Cortex of kidney (tissue), 1 donor: ENCODE measurements at places on chromosomes 5 and 9.

DNA sequence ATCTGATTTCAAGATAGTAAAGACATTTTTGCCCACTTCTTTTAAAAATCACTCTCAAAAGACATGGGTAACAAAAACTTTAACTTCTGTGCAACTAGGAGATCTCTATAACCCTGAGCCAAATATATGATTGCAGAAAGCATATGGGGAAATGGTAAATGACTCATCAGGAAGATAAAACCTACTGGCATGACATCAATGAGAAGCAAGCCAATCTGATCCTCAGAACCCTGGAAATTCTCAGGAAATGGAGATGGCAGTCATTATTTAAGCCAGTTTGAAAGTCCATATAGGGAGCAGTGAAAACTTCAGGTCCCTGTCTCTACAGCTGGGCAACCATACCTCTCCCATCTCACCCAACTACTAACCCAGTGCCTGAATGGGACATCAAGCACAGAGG lies 249.7 kb upstream of the NREP start:
- DNase-seq: no peak

GRCh38 chr5:16663840-16664239 lies 47.0 kb upstream of the RETREG1 start:
- DNase-seq: no peak

DNA sequence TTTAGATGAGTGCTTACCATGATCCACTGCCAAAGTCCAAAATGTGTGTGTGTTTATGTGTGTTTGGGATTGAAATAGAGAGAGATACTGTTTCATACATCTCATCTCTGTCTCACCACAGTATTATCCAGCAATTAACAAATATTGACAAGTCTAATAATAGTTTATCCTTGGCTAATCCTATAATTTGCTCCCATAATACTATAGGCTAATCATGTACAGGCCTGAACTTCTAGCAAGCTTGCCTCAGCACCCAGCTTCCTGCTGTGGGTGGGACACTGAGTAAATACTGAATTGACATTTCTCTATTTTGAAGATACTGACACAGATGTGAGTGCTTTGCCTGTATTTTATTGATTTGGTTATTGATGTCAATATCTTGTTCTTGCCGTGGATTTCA lies 35.3 kb upstream of the KCNV2 start:
- no peak for DNase-seq

DNA sequence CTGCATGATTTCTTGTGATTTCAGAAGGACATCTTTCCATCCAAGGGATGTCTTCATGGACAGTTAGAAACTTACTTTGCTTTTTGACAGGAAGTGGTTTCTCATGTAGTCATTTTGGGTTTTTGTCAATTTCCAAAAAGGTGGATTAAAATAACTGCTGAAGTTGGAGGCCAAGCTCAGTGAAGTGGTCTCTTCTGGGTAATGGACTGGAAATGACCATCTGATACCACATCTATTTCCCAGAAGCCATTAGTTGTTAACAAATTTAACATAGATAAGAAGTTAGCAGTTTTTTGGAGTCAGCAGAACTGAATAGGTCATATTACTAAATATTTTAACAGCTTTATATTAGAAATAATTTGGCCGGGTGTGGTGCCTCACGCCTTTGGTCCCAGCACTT lies 86.2 kb upstream of the MYO10 start:
- no peak for DNase-seq

GRCh38 chr9:136399176-136400037 lies 563 bp downstream of the SNAPC4 start:
- no peak for DNase-seq

DNA sequence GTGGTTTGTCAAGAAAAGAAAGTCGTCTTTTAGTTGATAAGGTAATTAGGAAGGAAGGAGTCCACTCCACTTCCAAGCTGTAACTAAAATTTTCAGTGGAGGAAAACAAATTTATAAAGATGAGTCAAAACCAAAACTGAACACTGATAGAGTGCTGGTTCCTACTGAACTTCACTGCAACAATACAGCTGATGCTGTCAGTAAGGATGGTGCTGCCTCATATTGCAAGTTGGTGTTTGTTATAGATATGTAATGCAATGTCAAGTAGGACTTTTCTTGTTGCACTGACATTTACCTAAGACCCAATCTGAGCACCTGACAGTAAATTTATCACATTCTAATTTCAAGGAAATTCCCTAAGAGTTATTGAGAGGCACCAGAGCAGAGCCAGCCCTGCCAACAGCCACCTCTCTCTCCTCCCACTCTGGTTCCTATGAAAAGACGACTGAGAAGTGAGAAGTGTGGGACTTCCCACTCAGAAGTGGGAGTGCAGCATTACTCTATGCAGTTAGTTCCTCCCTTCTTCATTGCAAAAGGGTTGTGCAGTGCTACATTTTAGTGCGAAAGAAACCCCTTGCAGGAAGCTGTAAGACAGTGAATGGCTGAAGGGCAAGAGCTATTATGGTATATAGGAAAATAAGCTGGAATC lies 350.8 kb downstream of the NFIB start:
- no peak for DNase-seq

DNA sequence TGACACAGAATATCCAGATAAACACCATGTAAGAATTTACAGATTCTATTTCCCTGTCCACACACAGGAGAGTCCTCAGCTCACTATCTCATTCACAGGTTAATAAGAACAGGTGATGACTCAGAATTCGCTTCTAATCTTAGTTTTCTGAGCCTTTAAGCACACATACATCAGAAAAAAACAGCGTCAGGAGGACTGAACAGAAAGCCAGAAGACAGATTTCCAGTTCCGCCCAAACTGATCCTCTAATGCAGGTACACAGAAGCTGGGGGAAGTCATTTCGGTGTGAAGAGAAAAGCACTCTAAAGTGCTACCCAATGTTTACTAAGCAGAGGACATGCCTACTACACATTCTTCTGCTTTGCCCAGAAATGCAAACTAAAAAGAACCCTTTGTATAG lies 1.6 kb downstream of the CEMIP2 start:
- no peak for DNase-seq

- no peak for DNase-seq
These were observed 75.3 kb downstream of the COL23A1 start for GRCh38 chr5:178514851-178515418.

GRCh38 chr9:35280399-35280798 lies 118.6 kb downstream of the UNC13B start:
- no peak for DNase-seq

DNA sequence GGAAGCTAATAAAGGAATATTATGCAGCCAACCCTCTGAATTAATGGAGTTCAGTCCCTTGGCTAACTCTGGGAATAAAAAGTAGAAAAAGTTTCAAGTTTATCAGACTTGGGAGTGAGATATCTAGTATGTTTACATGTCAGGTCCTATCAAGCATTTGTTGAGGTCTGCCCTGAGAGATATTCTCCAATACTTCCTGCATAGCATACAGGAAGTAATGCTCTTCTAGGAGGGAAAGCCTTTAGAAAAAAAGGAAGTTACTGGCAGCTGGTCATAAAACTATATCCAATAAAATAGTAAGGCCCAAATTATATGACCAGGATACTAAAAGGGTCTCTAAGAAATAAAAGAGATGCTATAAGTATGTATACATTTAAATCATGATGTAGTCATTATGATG lies 594.1 kb upstream of the FTMT start:
- DNase-seq: no peak

DNA sequence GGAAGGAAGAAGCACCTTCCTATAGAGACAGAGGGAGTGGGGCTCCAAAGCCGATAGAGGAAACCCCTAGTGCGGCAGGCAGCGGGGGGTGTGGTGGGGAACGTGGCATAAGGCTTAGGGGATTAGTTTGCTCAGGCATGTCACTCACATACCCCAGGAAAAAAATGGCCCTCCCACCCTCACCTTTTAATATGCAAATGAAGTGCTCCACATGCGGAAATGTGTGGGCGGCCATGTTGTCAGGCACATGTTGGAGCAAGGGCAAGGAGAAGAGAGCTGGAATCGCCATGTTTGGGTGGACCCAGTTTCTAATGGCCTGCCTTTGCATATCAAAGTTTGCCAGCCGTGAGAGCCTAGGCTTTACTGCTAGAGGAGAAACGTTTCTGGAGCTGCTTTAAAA lies 758.8 kb downstream of the NR2F1-AS1 start:
- DNase-seq: no peak

GRCh38 chr5:149702934-149703646 lies 27.0 kb upstream of the PPARGC1B start:
- no peak for DNase-seq

DNA sequence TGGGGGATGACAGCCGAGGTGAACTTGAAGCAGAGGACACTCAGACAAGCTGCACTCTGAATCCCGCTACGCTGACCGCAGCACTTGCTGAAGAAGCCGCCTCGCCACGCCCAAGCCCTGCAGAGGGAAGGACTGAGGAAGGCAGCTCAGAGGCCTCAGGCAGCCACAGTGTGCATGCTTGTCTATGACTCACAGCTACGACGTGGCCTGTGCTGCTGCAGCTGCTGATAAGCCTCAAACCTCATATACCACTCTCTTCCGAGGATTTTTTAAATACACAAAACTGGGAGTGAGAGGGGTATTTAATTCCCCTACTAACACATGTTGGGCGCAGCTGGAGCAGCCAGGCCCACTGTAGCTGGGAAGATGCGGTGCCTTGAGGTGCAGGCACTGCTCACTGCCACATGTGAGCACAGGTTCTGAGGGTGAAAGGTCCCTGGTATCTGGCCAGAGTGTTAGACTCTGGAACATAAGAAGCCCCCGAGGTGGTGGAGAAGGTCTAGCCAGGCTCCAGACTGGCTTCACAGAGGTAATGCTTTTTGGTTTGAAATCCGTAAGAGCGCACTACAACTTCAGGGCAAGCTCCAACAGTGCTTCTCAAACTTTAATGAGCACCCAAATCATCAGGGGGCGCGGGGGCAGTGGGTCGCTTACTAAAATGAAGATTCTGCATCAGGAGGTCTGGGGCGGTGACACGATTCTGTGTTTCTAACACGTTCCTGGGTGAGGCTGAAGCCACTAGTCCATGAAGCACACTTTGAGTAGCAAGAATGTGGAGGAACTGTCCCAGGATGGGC lies 196.8 kb downstream of the AUH start:
- no peak for DNase-seq

GRCh38 chr5:16668631-16669030 lies 51.8 kb upstream of the RETREG1 start:
- DNase-seq: no peak

DNA sequence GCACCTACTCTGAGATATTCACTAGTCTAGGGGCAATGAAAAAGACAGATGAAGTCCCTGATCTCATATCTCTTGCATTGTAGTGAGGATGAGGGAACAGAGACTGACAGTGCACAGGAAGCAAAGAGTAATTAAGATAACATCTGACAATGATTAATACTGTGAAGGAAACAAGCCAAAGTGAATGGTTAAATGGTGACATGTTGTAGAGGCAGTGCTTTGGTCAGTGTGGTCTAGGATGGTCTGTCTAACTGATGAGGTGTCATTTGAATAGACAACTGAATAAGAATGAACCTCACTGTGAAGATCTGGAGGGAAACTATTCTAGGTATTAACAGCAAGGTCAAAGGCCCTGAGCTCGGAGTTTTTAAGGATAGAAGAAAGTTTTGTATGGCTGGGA lies 333.3 kb upstream of the GRIA1 start:
- no peak for DNase-seq

DNA sequence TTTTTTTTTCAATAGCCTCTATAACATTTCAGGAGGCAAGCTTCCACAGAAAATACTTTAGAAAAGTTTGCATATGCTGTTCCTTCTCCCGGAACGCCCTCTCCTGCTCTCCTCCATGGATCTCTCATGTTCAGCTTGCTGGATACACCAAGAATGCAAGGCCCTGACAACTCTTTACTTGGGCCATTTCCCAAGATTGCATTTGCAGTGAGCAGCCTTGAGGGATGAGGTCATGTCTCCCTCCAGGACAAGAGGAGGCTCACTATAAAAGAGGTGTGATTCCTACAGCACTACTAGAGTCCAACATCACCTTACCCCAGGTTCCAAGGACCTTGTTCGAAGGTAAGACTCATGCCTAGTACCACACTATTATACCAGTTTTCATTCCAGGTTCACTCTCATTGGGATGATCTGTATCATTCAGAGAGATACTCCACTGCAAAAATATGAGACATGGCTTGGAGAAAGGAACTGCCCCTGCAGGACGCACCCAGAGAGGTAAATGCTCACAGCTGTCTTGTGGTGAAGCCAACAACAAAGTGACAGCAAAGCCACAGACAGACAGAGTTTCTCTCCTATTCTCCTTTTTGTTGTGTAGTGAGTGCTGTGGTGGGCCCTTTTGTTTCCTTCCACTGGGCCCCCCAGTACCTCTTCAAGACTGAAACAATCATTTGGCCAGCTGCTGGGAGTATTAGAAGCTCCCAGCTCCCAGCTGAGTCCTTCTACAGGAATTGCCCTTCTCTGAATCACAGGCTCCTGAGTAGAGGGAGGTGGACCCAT lies 151.7 kb upstream of the ZNF366 start:
- no peak for DNase-seq

DNA sequence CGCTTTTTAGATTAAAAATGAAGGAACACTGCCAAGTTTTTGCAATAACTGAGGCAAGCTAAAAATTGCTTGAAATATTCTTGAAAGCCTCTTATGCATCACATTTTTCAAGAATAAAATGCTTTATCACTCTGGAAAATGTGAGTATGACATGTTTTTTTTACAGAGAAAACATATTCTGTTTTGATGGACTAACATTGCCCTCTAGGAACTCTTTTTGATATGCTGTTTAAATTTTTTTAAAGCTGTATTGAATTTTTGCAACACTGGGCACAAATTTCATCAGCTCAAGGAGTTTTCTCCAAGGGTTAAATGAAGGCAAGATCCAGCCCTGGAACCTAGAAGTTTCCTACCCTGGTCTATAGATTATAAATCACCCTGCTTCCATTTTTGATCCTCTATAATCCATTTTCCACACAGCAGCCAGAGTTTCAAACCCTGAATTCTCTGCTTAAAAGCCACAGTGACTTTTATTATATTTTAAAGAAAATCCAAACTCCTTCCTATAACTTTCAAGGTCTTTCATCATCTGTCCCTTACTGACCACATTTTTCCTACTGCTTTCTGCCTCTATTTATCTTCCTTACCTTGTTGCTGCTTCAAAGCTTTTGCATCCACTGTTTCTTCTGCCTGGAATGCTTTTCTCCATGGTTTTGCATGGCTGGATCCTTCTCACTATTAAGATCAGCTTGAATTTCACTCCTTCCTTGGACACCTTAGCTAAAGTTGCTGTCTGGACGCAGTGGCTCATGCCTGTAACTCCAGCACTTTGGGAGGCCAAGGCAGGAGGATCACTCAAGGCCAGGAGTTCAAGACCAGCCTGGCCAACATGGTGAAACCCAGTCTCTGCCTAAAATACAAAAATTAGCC lies 60.9 kb downstream of the IL31RA start:
- no peak for DNase-seq
